ENCODE measurements at places on chromosomes 2 and 18. TPM values are rescaled to one million over a fixed set of nuclear protein-coding genes. Genes with fewer than 3 reads are reported as not detected.

The CFAP65 gene
- not detected for total RNA-seq

The KIAA2012 gene
- total RNA-seq, result not detected

The ALLC gene
- not detected for total RNA-seq

The SPDYA gene
- 0.27 TPM for total RNA-seq

The DSG2 gene
- total RNA-seq, result 16.7 TPM

The MFSD2B gene
- 4.8 TPM for total RNA-seq

DNA sequence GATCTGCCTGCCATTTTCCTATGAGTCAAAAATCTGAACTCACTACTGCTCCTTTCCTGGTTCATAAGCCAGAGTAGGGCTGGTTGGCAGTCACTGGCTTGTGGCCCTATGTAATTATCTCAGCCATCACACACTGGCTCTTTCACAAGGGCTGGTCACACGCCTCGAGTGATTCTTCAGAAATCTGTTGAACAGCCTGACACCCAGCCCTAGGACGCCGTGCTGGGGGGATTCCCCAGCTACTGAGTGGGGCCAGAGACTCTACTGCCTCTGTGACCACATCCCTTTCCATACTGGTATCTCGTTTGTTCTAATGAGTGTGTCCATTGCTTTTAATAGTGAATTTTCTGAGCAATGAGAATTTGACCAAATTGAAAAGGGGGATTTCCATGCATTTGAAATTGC lies 45.8 kb upstream of the RBM44 start:
- DNase-seq, result no peak

GRCh38 chr18:77366720-77367641 lies 117.3 kb downstream of the GALR1 start:
- no peak for DNase-seq

DNA sequence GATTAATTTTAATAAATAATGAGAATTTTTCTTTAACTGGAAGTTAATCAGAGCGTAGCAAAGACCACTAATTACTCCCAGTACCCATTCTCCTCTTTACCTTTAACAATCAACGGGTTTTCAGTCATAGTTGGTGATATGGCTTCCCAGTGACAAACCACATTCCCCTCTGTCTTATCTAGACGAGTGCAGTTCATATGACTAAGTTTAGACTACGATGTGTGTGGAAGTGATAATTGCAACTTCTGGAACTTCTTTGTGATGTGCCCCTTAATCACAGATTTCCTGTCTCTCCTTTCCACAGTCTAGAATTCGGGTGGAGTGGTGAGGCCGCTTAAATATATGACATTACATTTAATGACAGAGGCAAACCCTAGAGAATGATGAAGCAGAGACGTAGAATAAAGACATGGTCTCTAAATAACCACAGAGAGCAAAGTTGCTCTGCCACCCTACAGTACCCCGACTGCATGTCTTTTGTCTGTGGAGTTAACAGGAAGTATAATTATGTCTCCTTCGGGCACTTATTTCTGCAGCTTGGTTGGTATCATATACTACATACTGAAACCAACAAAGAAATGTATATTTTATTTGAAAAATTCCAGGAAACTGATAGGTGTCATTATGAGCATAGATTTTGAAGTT lies 693.3 kb upstream of the CDH7 start:
- DNase-seq, result no peak

DNA sequence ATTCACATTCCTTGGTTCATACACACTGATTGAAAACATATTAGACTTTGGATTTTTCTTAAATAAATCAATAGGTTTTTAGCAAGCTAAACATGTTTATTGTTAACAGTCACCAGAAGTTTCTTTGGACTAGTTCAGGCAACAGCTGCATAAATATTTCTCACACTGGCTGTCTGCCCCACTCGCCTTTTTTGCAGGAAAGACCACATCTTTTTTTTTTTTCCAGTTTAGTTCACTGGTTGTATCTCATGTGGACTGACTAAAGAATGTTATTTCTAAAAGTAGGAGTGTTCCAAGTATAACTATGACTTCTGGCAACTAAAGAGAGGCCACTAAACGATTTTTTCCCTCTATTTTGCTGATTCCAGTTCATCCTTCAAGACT lies 31.1 kb downstream of the SLC40A1 start:
- DNase-seq, result no peak

GRCh38 chr2:239184179-239184578 lies 216.6 kb downstream of the HDAC4 start:
- DNase-seq, result no peak

GRCh38 chr2:120287183-120288015 lies 34.7 kb downstream of the RALB start:
- no peak for DNase-seq

GRCh38 chr2:62591491-62591890 lies 85.5 kb upstream of the TMEM17 start:
- no peak for DNase-seq

GRCh38 chr2:187499941-187500532 lies 52.0 kb upstream of the CALCRL start:
- no peak for DNase-seq

- no peak for DNase-seq
Measured at GRCh38 chr2:45533771-45534170, 77.3 kb downstream of the SRBD1 start.

DNA sequence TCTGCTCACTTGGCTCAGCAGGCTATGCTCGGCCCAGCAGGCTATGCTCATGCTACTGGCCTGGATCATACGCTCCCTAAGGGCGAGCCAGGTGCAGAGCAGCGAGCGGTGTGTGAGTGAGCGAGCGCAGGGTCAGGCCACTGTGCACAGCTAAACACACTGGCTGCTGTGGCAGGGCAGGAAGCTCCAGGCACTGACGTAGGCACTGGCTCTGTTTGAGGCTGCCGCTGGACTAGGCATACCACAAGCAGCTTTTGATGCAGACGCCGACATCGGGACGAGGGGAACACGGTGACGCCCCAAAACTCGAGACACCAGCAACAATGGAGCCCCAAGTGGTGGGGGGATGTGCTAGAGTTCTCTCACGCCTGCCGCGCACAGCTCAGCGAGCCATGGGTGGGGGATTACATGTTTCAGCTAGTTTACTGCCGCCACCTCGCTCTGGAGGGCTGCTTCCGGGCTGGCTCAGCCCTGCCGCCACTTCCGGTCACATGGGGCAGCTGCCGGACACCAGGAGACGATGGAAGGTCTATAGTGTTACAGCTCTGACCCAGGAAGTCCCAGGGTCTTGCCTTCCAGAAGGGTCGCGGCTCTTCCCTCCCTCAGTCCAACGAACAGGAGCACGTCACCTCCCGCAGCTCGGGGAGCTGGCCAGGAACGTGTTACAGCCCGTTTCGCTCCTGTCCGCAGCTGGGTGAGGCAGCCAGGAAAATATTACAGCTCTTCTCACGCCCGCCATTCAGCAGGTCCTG lies 1176.9 kb upstream of the LRRTM1 start:
- DNase-seq, result no peak

- no peak for DNase-seq
Measured at GRCh38 chr2:18787726-18788125, 198.4 kb upstream of the NT5C1B start.

DNA sequence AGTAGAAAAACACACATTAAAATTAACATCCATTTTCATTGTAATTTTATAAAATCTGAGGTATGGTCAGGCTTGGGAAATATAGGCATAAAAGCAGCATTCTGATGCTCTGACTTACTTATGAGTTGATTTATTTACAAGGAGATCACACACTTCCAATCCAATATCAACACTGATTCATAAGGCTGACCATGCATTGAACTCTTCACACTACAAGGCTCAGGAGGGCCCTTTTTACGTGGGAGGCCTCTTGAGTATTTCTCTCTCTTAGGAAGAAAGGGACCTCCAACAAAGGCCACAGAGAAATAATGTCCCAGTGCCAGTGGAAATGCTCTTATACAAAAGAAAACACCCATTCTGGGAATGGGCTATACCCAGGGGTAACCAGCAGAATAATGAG lies 222.8 kb downstream of the NAPG start:
- no peak for DNase-seq

DNA sequence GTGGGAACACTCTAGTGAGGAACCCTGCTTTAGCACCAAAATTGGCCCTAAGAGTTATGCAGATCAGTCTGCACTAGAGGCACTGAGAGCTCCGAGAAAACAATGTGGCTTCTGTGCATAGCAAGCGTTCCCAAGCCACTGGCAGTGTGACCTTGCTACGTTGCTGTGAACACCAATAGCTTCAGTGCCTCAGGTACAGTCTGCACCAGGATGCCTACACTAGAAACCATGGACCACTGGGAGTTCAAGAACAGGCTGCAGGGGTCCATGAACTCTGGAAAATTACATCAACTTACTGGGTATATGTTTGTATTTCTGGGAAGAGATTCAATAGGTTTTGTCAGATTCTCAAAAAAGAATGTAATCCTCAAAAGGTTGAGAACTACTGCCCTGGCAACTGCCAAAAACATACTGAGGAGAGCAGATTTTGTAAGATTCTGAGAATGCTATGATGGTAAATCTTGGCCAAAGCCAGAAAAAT lies 18.3 kb upstream of the SP3 start:
- DNase-seq, result no peak

DNA sequence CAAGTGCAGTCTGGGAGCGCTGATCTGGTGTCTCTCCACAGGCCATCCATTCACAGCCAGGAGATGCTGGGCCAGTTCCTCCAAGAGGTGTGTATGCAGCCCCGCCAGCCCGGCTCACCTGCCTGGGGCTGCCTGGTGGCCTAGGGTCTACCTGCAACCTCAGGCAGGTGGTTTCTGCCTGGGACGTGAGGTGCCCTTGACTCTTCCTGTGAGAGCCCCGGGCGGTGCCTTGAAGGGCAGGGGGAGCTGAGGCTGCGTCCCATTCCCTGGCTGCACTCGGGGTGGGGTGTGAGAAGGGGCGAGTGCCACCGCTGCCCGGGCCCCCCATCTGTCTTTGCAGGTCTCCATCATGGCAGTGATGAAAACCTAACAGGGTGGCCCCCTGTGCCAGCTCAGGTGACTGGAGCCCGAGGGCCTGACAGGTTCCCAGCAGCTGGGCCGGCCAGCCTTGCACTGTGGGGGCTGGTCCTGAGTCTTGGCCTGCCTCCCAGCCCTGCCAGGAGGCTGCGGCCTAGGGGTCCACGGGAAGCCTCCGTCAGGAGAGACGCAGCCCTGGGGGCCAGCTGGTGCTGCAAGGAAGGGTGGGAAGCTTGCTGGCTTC lies 11.9 kb downstream of the CAPN10 start:
- DNase-seq, result no peak

DNA sequence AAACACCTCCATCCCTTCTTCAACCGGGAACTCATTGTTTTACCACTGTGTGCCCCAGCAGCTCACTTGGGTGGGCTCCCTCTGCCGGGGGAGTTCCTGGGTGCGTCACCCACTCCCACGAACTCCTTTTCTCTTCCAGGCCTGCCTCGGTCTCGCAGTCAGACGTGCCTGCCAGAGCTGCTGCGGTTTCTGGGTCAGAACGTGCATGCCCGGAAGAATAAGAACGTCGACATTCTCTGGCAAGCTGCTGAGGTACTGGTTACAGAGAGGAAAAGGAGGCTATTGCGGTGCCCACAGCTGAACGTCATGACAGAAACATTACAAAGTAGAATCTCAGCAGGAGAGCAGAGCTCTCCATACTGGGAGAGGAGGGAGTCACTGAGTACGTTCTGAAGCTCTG lies 35.6 kb downstream of the COA5 start:
- no peak for DNase-seq

GRCh38 chr2:36528766-36529392 lies 69.1 kb downstream of the FEZ2 start:
- DNase-seq, result no peak

DNA sequence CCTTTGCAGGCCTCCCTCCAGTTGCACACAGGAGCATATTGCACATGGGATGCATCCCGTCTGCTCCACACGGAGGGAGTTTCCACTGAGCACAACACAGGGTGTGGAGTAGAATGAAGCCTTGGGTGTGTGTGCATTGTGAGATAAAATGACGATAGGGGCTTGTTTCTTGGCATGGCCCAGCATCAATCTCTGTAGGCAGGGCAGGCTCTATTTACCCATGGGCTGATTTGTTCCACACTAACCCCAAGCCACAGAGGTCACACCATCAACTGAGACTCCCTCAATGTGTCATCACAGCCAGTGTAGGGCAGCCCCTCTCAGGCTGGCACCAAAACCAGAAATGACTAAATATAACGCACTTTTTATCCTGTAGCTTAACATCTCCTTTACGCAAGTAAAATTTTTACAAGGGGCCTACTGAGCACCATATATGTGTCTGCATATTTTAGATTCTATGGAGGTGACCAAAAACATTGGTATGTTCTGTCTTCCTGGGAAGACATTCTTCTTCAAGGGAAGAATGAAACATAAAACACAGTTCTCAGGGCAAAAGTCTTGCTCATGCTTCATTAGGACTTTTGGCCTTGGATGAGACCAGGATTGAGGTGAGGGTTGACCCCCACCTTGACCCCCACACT lies 2.7 kb upstream of the GKN1 start:
- DNase-seq, result no peak

DNA sequence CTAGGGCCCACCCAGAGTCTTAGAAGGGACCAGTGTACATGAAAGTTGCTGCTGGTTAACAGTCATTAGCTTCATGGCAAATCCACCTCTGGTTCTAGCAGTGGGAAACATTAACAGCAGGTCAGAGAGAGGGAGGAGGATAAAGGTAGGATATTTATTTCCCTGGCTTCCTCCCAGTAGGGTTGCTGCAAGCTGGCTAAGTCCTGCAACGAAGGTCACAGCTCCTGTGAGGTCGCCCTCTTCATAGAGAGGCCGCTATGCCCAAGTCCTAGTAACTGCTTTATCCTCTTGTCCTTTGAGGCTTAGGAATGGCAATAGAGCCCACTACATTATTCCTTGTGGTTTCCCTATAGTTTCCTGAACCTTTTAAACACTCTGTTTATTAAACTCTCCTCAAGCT lies 84.0 kb upstream of the ACSL3 start:
- DNase-seq, result no peak

DNA sequence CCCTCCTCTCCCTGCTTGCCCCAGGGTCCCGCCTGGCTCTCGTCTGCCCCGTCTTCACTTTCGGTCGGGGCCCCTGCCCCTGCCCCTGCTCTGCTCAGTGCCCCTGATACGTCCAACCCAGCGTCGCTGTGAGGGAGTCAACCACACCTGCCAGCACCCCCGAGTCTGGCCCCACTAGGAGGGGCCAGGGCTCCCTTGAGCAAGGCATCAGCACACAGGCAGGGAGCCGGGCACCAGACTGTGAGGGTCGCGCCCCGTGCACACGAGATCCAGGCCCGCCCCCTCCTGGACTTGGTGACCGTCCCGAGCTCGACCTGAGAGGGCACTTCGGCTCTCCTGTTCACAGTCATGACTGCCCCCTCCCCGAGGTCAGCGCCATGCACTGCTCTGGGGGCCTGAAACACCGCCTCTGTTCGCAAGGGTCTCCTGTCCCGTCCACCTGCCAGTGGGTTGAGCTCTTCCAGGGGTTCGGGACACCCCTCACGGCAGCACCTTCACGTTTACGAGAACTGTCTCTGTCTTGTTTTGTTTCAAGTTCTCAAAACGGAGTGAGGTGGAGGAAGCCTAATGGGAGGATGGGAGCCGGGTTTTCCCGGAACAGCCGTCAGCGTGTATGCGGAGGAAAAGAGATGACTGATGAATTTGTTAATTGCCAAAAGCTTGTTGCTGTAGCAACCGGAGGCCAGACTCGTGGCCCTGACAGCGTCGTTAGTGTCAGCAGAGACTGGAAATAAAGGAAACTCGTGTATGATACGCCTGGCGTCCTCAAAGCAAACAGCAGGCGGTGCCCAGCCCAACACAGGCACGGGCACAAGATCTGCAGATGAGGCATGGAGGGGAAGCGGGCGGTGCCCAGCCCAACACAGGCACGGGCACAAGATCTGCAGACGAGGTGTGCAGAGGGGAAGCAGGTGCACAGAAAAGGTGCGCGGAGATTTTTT lies 48.2 kb upstream of the KCNG2 start:
- no peak for DNase-seq

- no peak for DNase-seq
Measured at GRCh38 chr2:121455446-121455845, 75.2 kb upstream of the RNU4ATAC start.

Data from hematopoietic multipotent progenitor cell (in vitro differentiated cells).